ENCODE measurements at places on chromosomes 16 and 17.

DNA sequence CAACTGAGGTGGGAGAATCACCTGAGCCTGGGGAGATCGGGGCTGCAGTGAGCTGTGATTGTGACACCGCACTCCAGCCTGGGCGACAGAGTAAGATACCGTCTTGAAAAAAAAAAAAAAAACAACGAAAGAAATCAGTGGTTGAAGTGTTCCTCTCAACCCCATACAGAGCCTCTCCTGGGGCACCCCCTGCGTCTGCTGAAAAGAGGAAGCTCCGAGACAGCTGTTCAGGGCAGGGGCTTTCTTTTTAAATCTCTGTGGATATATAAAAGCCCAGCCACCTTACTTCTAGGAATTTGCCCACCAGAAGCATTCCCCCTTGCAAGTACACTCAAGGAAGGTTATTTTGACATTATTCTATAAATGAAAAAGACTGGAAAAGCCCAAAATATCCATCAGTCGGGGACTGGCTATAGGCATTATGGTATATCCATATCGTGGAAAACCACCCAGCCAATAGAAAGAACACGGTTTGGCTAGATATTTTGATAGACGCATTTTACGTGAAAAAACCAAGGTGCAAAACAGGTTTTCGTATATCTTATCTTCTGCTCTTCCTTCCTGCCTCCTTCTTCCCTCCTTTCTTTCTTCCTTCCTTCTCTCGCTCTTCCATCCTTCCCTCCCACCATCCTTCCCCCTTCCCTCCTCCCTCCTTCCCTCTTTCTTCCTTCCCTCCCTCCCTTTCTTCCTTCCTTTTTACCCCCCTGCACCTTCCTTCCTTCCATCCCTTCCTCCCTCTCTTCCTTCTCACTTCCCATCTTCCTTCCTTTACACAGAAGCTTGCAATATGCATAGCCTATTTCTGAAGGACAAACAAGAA, 9.2 kb upstream of the CCL22 start:
- DNase-seq, result peak; percentile 3

GRCh38 chr17:69064001-69064400, 3.3 kb upstream of the ABCA9 start:
- DNase-seq, result no peak

- no peak for DNase-seq
These were observed 1.6 kb downstream of the PPY start for GRCh38 chr17:43940630-43941029.

- DNase-seq, result no peak
These were observed 50.5 kb upstream of the KDM8 start for GRCh38 chr16:27152801-27153200.

GRCh38 chr16:69399361-69399760, 13.6 kb upstream of the TERF2 start:
- DNase-seq, result no peak

GRCh38 chr17:33387406-33387805, 94.3 kb upstream of the ASIC2 start:
- DNase-seq, result no peak
